ENCODE measurements at places on chromosomes 7 and 10.

DNA sequence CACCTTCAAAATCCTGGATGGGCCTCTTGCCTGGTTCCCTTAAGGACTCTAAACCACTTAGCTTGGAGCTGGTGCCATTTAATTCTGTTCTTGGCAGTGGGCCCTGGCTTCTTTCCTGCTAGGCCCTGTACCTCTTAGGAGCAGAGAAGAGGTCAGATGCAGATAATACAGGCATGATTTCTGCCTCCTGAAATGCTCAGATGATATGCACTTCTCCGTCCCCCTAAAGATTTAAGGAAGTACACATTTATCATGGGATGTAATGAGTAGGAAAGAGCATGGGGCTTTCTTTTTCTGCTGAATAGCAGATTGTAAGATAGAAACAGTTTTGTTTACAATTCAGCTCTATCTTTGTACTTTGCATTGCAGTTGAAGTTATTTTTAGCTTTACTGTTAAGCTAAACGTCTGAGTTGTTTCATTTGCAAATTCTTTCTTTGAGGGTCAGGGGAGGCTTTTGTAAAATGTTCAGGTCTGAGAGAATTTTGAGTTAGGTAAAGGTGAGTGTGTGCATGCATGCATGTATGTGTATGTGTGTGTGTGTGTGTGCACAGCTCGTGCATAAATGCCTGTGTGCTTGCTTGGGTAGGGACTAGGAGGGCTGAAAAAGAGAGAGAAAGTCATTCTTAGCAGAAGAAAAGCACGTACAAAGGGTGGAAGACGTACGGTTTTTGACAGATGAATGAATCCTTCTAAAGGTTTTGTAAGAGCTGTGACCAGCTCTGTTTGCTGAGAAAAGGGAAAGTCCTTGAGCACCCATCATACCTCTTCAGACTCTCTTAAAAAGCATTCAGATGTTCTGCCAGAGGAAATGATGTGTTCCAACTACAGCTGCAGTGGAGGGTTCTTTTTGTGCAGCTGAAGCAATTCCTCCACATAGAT is 364.2 kb downstream of the AUTS2 start:
- peak; percentile 57 for DNase-seq

DNA sequence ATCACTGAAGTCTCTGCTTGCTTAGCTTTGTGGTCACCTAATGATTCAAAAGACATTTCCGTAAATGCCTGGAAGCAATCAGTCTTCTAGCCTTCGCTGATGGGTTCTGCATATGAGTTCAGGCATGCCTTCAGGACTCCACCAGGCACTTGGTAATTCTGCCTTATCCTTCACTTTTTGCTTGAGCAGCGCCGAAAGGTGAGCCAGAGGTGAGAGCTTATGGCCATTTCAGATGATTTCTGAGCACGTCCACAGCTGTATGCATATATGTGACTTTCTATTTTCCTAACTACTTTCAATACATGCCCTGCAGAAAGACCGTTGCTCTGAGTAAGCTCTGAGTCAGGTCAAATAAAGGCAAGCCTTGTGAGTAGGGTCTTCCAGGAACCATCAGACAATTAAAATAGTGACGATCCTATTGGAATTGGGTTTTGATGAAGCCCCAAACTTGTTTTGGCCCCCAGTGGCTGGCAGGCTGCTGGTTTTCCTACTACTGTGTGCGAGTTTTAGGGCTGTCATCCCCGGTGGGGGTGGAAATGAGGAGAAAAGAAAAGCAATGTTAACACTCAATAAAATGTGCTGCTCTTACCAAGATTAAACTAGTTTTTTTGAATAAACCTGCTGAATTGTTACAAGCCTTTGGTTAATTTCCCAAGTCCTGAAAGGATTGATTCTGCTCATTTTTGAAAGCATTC is 154.4 kb upstream of the AKR1E2 start:
- no peak for DNase-seq

GRCh38 chr7:73519867-73520672 is 2.0 kb downstream of the BAZ1B start:
- DNase-seq, result peak; percentile 37

GRCh38 chr10:49294731-49295130 is 4.2 kb upstream of the C10orf71 start:
- DNase-seq, result no peak

DNA sequence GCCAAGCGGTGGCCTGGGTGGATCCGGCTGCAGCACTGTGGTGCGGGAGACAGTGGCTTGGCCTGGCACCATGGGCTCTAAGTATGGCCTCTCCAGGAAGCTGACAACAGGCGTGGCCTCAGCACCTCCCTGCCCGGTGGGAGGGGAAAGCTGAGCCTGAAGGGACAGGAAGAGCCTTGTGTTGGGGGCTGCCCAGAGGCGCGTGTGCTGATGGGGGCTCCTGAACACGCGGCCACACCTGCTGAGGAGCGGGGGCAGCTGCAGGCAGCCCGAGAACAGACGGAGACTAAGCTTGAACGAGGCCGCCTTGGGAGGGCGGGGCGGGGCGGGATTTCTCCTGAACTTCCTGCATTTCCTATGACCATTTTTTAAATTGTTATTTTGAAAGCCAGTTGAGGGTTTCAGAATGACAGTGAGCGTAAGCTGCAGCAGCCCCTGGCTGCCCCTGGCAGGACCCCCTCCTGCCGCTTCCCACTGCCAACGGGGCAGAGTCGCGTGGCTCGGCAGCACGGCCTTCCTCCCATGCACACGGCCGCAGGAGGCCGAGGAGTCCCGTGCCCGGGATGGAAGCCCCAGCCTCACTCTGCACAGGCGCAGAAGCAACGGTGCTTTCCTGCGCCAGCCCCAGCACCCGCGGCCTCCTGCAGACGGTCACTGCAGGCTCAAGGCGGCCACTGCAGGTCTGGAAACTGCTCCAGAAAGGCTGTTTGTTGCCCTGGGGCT is 43.2 kb downstream of the DPYSL4 start:
- no peak for DNase-seq

- DNase-seq, result no peak
These were observed 114.7 kb downstream of the CHN2 start for GRCh38 chr7:29309041-29309854.

DNA sequence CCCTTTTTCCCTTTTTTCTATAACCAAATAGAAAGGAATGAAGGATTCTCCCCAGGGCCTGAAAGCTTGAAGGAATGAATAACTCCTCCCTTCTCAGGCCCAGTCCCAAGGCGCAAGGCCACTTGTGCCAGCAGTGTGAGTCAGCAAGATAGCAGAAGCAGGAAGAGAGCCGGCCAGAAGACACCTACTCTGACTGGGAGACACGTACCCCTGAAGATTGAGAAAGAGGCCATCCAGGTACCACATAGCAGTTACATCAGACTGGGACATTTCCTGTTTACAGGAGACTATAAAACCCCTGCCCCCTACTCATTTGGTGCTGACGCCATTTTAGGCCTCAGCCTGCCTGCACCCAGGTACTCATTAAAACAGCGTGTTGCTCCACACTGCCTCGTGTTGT is 65.5 kb downstream of the LRRC17 start:
- no peak for DNase-seq

GRCh38 chr7:31782411-31782991 is 95.5 kb downstream of the PPP1R17 start:
- peak; percentile 31 for DNase-seq

DNA sequence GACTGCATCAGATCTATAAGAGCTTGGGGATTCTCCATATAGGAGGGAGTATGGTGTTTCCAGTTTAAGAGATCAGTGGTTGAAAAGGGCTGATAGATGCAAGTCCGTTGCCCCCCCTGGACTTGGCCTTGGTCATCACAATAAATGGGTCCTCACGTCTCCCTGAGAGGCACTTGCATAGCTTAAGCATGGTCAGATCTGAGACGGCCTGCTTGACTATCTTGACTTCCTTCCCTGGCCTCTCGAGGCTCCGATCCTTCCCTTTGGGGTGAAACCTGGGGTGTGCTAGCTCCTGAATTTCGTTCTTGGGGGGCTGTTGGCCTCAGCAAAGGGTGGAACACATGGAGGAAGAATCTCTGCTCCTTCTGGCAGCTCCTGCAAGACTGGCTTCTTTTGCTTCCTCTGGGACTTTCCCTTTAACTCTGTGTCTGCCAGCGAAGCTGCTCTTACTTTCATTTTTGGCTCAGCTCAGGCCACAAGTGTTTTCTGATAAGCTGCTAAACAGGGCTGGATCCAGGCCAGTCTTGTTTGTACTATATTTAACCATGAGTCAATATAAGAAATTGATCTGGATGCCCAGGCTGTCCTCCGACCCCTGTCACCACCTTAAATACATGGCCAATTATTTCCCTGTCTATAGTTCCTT is 11.2 kb upstream of the ZNF485 start:
- DNase-seq, result no peak

DNA sequence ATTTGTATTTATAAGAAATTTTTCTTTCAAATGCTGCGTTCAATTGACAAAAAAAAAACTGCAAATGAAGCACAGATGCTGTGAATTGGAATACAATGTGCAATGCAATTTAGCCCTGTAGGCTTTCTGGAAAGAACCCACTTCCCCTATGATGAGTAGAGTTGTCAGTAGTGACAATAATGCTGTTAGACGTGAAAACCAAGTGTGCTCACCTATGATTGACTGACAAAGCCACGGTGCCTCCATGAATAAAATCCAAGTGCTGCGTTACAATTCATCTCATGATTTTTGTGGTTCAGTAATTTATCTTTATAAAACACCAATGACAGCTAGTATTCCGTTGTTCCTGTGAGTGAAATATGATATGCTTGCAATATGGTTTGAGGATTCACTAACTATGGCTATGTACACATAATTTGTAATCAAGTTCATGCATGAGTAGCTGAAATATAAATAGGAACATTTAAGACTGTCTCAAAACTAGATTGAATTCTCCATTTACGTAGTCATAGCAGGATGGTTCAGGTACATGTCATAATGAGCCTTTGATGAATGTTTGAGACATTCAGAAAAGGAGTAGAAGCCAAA is 1160.3 kb downstream of the CNTNAP2 start:
- DNase-seq, result no peak
